ENCODE measurements at places on chromosomes 1 and 21.
A peak's percentile ranks its signal among the peaks of the same experiment; 100 is the strongest.

GRCh38 chr1:27855085-27855484, 17.3 kb upstream of the THEMIS2 start:
- DNase-seq = no peak

- DNase-seq = no peak
Observed at GRCh38 chr1:158564608-158565007, 5.8 kb downstream of the OR6P1 start.

GRCh38 chr1:237235091-237235490, 193.1 kb downstream of the RYR2 start:
- peak; percentile 13 for DNase-seq

- DNase-seq = no peak
Observed at GRCh38 chr1:22437573-22437972, 14.1 kb upstream of the ZBTB40 start.

GRCh38 chr1:58726581-58726980, 26.7 kb upstream of the MYSM1 start:
- no peak for DNase-seq

DNA sequence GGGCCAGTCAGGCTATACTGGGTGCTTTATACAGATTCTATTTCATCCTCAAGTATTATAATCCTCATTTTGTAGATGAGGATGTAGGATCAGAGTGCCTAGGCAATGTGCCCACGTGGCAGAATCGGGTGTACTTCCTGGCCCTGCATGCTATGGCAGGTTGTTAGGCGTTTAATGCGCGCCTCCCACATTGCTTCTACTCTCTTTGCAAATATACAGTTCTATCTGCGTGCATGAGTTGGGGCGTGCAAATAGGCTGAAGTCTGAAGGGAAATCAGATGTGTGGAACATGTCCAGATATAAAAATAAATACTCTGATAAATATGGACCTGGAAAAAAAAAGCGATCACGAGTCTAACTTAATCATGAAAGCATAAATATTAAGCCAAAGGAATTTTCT, 194.7 kb upstream of the FMN2 start:
- DNase-seq = no peak

DNA sequence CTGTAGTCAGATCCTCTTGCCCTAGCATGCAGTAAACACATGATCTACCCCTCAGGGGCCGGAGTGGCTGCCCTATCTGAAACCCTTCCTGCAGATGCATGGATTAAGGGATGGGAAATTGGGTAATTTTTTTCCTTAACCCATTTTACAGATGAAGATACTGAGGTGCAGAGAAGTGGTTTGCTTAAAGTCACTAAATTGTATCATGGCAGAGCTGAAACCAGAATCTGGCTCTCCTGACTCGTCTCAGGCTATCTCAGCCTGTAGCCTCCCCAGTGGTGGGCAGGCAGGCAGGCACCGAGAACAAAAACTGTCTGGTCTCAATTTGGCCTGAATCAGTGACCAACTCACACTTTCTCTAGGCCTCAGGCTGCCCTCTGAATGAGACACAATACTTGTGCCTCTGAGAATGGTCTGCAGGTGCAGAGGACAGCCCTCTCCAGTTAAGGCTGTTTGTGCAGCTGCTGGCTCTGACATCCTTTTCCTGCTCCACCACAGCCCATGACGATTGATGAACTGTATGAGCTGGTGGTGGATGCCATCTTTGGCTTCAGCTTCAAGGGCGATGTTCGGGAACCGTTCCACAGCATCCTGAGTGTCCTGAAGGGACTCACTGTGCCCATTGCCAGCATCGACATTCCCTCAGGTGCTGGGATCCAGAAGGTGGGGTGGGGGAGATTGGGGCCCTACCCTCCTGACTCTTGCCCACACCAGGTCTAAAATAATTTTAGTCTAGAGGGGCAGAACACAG, 1.5 kb downstream of the NAXE start:
- DNase-seq = no peak

- no peak for DNase-seq
Observed at GRCh38 chr1:10387677-10388386, 11.0 kb upstream of the PGD start.

DNA sequence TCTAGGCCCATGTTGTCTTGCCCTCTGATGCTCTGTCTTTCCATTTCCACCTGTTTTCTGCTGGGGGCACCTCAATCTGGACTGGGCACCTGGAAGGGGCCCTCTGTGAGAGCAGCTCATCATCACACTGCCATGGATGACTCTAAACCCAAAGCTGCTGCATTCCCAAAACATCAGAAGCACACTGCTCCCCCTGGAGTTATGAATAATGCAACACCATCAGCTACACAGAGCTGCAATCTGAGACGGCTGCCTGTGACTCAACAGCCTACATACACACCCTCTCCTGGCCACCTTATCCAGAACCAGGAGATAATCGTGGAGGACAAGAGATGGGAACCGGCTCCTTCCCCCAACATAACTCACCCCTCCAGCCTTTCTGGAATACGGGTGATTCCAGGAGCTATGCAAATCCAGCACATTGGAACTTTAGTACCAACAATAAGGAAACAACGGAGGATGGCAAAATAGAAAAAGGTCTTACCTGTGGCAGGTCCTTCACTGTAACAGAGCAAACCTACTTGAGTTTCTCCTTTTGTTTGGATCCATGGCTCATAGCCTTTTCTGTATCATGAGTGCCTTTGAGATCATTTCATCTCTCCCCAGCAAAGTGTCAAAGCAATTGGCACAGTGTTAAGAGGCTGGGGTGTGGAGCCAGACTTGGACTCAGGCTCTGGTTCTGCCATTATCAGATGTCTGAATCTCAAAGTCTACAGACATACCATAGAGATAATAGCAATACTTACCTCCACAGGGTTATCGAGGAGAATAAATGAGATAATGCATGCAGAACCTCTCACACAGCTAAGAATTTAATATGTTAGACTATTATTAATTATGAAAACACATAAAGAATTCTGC, 29.3 kb downstream of the AK2 start:
- DNase-seq = peak; percentile 35

- no peak for DNase-seq
Observed at GRCh38 chr1:228336308-228337030, 70.2 kb downstream of the TRIM11 start.

- DNase-seq = no peak
Observed at GRCh38 chr1:236795757-236796667, 920 bp downstream of the MTR start.

DNA sequence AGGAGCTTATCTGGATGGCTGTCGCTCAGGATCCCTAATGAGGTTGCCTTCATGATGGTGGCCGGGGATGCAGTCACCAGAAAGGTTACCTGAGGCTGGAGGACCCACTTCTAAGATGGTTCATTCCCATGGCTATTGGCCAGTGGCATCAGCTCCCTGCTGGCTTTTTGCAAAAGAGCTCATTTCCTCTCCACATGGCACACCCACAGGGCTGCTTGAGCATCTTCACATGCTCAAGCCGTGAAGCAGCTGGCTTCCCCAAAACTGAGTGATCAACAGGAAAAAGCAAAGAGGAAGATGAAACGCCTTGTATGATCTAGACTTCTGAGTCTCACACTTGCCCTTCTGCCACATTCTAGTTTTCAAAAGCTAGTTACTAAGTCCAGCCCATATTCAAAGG, 124.6 kb upstream of the CXADR start:
- DNase-seq = no peak

GRCh38 chr1:157968508-157968907, 24.9 kb upstream of the KIRREL1 start:
- DNase-seq = peak; percentile 57

- no peak for DNase-seq
Observed at GRCh38 chr1:40687059-40687458, 4.4 kb upstream of the NFYC start.

DNA sequence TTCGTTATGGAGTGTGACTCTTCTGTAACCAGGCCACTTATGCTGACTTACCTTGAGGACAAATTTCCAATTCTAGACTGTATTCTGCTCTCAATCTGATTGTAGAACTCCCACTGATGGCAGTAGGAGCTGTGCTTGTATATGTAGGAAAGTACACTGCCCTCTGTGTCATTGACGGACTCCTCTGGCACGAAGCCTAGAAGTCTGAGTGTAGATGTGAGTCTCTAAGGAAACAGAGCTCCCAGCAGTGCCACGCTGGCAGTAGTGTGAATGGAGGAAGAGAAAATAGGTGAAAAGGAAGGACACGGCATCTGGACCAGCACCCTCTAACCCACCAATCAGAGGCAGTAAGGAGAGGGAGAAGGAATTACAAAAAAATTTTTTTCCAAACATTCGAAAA, 130.4 kb upstream of the ADGRL2 start:
- no peak for DNase-seq

DNA sequence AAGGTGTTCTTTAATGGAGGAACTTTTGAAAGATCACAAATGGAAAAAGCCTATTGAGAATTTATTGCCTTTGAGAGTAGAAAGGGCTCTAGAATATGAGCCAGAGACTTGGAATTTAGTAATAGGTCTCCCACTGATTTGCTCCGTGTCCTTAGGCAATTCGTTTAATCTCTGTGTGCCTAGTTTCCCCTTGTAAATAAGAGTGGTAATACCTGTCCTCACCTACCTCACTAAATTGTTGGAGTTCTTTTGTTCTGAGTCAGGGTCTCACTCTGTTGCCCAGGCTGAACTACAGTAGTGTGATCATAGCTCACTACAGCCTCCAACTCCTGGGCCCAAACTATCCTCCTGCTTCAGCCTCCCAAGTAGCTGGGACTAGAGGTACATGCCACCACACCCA, 15.0 kb upstream of the TEKT2 start:
- DNase-seq = no peak

- no peak for DNase-seq
Observed at GRCh38 chr1:64062941-64063581, 140.4 kb upstream of the UBE2U start.

DNA sequence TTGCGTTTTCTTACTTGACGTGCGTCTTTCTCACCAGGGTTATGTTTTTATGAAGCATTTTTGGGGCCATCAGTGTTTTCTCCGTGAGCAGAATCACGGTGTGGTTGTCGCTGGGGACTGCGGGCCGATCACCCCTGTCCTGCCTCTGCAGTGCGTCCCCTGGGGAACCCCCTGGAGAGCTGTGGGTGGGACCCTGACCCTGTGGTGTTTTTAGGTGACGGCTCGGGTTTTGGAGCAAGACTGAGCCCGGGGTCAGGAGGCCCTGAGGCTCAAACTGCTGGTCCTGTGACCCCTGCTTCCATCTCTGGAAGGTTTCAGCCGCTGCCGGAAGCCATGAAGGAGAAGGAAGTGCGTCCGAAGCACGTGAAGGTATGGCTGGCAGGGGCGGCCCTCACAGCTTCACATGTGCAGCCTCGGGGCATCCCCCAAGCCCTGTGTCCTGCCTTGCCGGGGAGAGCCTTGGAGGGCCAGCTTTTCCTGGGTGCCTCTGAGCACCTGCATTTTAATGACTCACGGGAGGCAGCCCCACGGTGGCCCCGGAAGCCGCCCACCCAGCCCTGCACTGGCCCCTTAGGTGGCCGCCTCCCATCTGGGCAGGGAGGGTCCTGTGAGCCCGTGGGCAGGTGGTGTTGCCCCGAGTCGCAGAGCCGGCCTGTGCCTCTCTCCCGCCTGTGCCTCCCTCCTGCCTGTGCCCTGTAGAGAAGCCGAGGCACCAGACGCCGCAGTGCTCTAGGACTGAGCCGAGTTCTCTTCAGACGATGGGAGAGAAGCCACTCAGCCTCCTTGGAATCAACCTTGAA, 36.7 kb upstream of the DIP2A start:
- DNase-seq = no peak
